Osteoblast (primary cell): ENCODE measurements at places on chromosomes 12 and 14.
A peak's percentile ranks its signal among the peaks of the same experiment; 100 is the strongest.

GRCh38 chr12:108566452-108566851 lies 4.1 kb downstream of the ISCU start:
- no peak for DNase-seq

GRCh38 chr12:50251619-50252252 lies 31.6 kb downstream of the LIMA1 start:
- no peak for DNase-seq

- DNase-seq: no peak
Measured at GRCh38 chr12:30624009-30624408, 71.7 kb downstream of the IPO8 start.

- no peak for DNase-seq
Measured at GRCh38 chr14:64772397-64772950, 68.2 kb downstream of the PLEKHG3 start.

GRCh38 chr12:124481257-124481750 lies 86.1 kb downstream of the NCOR2 start:
- DNase-seq: no peak

DNA sequence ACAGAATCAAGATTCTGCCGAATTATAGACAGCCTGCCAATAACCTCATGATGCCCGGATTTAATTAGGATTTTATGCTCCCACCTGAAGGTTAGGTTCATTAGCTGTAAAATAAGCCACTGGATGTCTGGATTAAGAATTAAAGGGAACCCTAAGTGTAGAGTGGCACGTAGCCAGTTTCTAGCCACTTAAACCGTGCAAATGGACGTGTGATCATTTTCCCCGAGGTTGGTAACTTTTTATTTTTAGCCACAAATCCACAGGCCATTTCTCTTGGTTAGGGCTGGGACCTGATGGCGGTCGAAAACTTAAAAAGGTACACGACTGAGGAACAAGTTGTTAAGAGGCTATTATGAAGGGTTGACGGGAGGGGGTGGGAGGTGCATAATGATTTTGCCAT lies 127.3 kb upstream of the TMPO start:
- no peak for DNase-seq

GRCh38 chr12:121240062-121240420 lies 30.1 kb downstream of the P2RX4 start:
- peak; percentile 39 for DNase-seq
